ENCODE measurements at places on chromosomes 3 and 15. TPM values are rescaled to one million over a fixed set of nuclear protein-coding genes. Genes with fewer than 3 reads are reported as not detected.

Gene PYGO1
- 25.0 TPM for polyA plus RNA-seq

Gene PPCDC
- 13.6 TPM for polyA plus RNA-seq

Gene C3orf49
- polyA plus RNA-seq: not detected

Gene ATP13A5
- not detected for polyA plus RNA-seq

Gene TMC3
- not detected for polyA plus RNA-seq

Gene BSN
- 2.0 TPM for polyA plus RNA-seq

Gene EHHADH
- polyA plus RNA-seq: 2.0 TPM

Gene TTC21A
- polyA plus RNA-seq: 9.4 TPM

Gene ALAS1
- polyA plus RNA-seq: 66.0 TPM

Gene ZCWPW2
- polyA plus RNA-seq: 0.48 TPM

Gene MESP2
- not detected for polyA plus RNA-seq

Gene AADACL2
- not detected for polyA plus RNA-seq

Gene TGM4
- polyA plus RNA-seq: not detected

Gene PLA2G4F
- not detected for polyA plus RNA-seq

Gene LMAN1L
- not detected for polyA plus RNA-seq

Gene VGLL3
- 0.16 TPM for polyA plus RNA-seq

Gene CTXN2
- polyA plus RNA-seq: 0.69 TPM

Gene PSMD2
- 363 TPM for polyA plus RNA-seq

Gene CCR4
- not detected for polyA plus RNA-seq

Gene ADAMTS7
- polyA plus RNA-seq: 31.5 TPM

Gene SNX22
- polyA plus RNA-seq: 0.38 TPM

Gene MESP1
- polyA plus RNA-seq: 4.8 TPM

Gene CYP8B1
- polyA plus RNA-seq: not detected

Gene ROBO2
- polyA plus RNA-seq: 55.5 TPM

Gene ARID3B
- 12.8 TPM for polyA plus RNA-seq

Gene TM4SF18
- polyA plus RNA-seq: 0.42 TPM

Gene SIDT1
- 0.08 TPM for polyA plus RNA-seq

Gene PTPRG
- 31.3 TPM for polyA plus RNA-seq

Gene CD200R1
- 0.72 TPM for polyA plus RNA-seq

Gene GP9
- polyA plus RNA-seq: not detected

Gene TRH
- 2.6 TPM for polyA plus RNA-seq

Gene RHOV
- polyA plus RNA-seq: 2.8 TPM

Gene LTK
- 0.28 TPM for polyA plus RNA-seq

Gene POC1A
- 1.3 TPM for polyA plus RNA-seq

Measured in neural cell (in vitro differentiated cells).